ENCODE measurements at places on chromosomes 11 and 22.

DNA sequence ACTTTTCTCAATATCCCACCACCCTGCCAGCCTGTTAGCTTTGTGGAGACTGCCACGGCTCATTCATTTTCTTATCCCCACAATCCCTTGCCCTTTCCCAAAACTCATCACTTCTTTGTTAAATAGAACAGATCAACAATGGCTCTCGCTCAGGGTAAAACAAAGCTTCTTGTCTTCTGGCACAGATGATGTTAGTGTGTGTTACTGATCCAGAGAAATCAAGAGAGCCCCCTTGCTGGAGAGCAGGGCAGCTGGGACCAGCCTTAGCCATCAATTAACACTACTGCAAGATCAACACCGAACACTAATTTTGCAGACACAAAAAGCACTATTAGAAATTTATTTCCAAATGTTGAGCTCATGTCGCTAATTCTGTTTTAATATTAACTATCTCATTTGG is 420.9 kb downstream of the TENM4 start:
- H3K27ac ChIP-seq, result no peak overlapping the region
- no peaks in the 10 kb centered on the region for H3K36me3 ChIP-seq
- DNase-seq, result no peak
- H3K4me3 ChIP-seq, result no peak overlapping the region

- H3K27ac ChIP-seq, result no peak overlapping the region
- no peaks in the 10 kb centered on the region for H3K4me1 ChIP-seq
- H3K4me3 ChIP-seq, result no peak overlapping the region
- DNase-seq, result no peak
- H3K36me3 ChIP-seq, result no peaks in the 10 kb centered on the region
Measured at GRCh38 chr11:87236368-87236767, 198.6 kb downstream of the TMEM135 start.

- H3K36me3 ChIP-seq, result no peaks in the 10 kb centered on the region
Measured at GRCh38 chr11:121634889-121635288, 182.1 kb upstream of the SORL1-AS1 start.

GRCh38 chr11:69501891-69502860 is 20.7 kb downstream of the LINC01488 start:
- peaks cover 5% of the 10 kb centered on the region for H3K4me1 ChIP-seq
- H3K4me3 ChIP-seq, result no peak overlapping the region
- H3K27ac ChIP-seq, result no peak overlapping the region
- H3K36me3 ChIP-seq, result no peaks in the 10 kb centered on the region
- DNase-seq, result no peak
- H3K27me3 ChIP-seq, result no peaks in the 10 kb centered on the region

DNA sequence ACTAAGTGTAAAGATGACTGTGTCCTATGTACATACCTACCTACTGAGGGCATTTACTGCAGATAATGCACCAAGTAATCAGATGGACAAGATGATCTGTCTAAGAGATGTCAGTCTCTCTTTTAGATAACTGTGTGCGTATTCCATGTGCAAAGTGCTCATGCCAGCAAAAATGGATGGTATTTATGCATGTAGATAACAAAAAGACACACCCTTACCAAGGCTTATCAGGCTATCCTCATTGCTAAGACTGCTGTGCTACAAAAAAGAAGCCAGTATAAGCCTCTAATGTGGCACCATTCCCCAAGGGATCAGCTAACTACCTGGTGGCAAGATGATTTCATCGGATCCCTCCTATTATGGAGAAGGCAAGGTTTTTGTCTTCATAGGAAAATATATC is 34.3 kb upstream of the CD44 start:
- DNase-seq, result no peak
- H3K36me3 ChIP-seq, result no peaks in the 10 kb centered on the region
- no peaks in the 10 kb centered on the region for H3K27me3 ChIP-seq
- H3K4me1 ChIP-seq, result peaks cover 4% of the 10 kb centered on the region
- H3K27ac ChIP-seq, result no peak overlapping the region

DNA sequence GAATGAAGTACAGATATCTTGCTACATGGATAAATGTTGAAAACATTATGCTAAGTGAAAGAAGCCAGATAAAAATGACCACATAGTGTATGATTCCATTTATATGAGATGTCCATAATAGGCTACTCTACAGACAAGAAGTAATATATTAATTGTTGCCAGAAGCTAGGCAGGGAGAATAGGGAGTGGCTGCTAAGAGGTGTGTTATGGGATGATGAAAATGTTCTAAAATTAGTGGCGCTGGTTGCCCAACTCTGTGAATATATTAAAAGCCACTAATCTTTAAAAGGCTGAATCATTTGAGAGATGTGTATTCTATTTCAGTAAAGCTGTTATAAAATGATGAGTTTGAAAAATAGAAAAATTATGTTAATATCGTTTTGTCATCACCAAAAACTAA is 144.4 kb downstream of the NCAM1 start:
- no peak for DNase-seq
- H3K27ac ChIP-seq, result peak overlapping the region; percentile 68
- H3K27me3 ChIP-seq, result no peaks in the 10 kb centered on the region
- H3K4me1 ChIP-seq, result peaks cover 28% of the 10 kb centered on the region

DNA sequence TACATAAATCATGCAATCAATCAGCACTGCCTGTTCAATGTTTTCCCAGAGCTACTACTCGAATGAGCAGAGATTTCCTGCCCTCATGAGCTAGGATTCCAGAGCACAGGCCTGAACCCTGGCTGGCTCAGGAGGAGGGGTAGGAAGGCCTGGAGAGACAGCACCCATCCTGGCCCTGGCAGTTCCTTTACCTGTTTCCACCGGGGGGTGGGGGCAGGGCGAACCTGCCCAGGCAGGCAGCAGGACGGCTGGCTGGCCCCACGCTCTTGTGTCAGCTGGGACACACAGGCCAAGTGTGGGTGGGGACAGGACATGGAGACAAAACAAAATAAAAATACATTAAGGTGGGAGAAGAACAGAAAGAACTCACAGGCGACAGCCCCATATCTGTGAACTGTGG is 109.8 kb upstream of the BID start:
- no peak for DNase-seq
- no peaks in the 10 kb centered on the region for H3K27me3 ChIP-seq
- H3K27ac ChIP-seq, result no peak overlapping the region

- DNase-seq, result peak; percentile 84
- H3K27ac ChIP-seq, result peak overlapping the region; percentile 99
- no peaks in the 10 kb centered on the region for H3K36me3 ChIP-seq
- H3K4me3 ChIP-seq, result no peak overlapping the region
- H3K27me3 ChIP-seq, result no peaks in the 10 kb centered on the region
Measured at GRCh38 chr11:60129853-60130252, 41.4 kb downstream of the MS4A2 start.

GRCh38 chr11:44878711-44879110 is 72.0 kb downstream of the TP53I11 start:
- no peaks in the 10 kb centered on the region for H3K27me3 ChIP-seq
- DNase-seq, result no peak
- no peaks in the 10 kb centered on the region for H3K36me3 ChIP-seq
- H3K27ac ChIP-seq, result no peak overlapping the region
- no peak overlapping the region for H3K4me3 ChIP-seq
- peaks cover 18% of the 10 kb centered on the region for H3K4me1 ChIP-seq

DNA sequence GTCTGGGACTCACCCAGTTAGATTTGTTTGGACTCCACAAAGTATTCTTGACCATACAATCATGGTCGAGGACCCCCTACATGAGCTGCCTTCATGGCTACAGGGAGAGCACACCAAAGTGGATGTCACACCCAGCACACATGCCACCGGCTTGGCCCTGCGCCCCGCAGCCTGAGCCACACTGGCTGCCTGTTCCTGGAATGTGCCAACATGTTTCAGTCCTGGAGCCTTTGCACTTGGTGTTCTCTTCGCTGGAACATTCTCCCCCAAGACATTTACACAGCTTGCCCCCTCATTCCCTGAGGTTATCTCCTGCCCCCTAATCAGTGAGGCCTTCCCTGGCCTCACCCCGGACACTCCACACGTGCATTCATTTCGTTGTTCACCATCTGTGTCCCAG is 46.0 kb downstream of the PPARA start:
- DNase-seq, result no peak
- H3K27me3 ChIP-seq, result no peaks in the 10 kb centered on the region
- no peak overlapping the region for H3K27ac ChIP-seq
- no peak overlapping the region for H3K4me3 ChIP-seq
- H3K36me3 ChIP-seq, result no peaks in the 10 kb centered on the region
